Stimulated activated CD8-positive, alpha-beta memory T cell treated with anti-CD3 and anti-CD28 coated beads, Interleukin-15, amount 100 ng/mL, for 24 hours (primary cell): ENCODE measurements at places on chromosomes 5 and 9.

- no peak for DNase-seq
Measured at GRCh38 chr9:38686933-38687332, 33.0 kb downstream of the FAM240B start.

GRCh38 chr5:68325065-68325580 lies 109.6 kb downstream of the PIK3R1 start:
- DNase-seq: no peak

DNA sequence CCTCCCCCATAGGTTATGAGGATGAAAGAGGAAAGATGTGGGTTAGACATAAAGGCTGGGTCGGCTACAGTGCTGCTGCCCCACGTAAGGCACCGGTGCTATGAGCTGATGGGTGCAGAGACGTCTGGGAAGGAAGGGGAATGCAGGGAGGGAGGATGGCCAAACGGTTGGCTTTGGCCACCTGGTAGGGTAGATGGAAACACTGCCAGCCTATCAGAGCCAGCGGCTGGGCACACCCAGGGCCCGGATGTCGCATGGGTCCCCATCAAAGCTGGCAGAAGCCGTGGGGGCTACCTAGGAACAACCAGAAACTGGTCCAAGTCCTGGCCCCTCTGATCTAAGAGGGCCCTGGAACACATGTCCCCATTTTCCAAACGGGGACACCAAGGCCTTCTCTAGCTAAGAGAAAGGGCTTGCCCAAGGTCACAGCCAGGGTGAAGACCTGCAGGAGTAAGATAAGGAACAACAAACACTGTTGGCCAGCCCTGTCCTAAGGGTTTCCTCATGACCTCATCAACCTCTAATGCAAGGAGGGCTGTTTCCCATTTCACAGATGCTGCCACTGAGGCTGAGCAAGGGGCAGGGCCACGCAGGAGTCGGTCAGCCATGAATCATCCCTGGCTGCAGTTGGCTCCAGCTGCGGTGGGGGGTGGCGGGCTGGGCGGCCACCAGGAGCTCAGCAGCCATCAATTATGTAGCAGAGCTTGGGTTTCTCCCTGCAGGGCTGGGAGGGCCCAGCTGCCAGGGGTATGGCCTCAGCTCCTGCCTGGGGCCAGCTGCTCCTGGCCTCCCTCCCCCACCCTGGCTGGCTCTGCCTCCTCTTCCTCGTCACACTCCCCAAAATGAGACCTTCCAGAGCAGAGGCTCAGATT lies 4.9 kb downstream of the SH3GLB2 start:
- DNase-seq: no peak

DNA sequence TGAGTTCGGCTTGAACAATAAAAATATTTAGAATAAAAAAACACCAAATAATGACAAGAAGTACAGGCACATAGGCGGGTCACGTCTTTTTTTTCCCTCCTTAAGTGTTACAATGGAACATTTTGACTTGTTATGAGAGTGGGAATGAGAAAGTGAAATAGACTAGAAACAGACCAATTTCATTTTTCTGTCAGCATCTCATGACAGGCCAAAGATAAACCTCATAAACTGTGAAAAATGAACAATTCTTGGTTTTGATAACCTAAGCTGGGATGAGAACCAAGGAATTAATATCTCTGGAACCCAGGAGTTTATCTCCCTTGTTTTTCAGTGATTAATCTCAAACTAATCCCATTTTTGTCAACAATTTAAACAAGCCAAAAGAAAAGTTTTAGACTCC lies 299.5 kb downstream of the SLIT3 start:
- DNase-seq: no peak

- DNase-seq: no peak
Measured at GRCh38 chr5:136655468-136655867, 290.1 kb upstream of the TRPC7 start.

DNA sequence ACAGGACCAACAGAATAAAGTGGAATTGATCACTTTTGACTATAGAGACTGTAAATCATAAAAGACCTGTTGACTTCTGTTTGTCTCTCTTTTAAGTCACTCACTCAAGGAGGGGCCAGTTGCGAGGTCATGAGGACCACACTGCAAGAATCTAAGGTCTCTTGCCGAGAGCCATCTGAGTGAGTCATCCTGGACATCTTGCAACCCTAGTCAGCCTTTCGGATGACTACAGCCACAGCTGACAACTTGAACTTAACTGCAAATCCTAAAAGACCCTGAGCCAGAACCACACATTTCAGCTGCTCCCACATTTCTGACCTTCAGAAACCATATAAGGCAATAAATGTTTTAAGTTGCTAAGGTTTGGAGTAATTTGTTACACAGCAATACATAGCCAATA lies 129.7 kb upstream of the RAD23B start:
- no peak for DNase-seq

- DNase-seq: no peak
Measured at GRCh38 chr9:87107072-87107471, 159.8 kb upstream of the GAS1 start.

DNA sequence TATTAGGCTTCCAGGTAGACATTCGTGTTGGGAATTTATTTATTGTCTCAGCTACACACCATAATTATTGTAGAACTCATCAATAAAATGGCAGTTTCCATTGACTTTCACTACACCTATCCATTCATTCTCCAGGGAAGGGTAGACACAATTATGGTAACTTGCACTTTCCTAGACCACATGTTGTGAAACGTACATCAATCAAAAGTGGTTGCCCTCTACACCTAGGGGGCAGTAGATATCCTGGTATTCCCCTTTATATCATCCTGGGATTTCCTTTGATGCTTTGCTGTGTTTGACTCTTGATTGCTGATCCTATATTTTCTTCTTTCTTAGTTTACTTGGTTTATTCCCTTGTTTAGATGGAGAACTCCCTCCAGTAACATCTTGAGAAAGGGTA lies 47.9 kb downstream of the ADGRV1 start:
- DNase-seq: no peak

DNA sequence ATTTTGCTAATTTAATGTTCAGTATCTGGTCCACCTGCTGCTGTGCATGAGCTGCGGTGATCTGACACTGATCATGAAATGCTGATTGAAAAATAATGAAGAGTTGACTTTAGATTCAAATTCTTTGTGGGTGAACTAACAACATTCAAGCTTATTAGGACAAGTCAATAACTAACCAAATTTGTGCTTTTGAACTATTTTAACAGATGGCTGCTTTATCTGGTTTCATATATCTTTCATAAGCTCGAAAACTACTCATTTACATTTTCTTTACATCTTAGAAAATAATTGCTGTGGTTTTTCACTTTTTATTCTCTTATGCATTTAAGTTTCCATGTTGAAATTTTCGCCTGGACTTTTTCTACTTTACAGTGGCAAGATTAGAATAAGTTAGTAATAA lies 274.8 kb upstream of the CCNG1 start:
- no peak for DNase-seq

DNA sequence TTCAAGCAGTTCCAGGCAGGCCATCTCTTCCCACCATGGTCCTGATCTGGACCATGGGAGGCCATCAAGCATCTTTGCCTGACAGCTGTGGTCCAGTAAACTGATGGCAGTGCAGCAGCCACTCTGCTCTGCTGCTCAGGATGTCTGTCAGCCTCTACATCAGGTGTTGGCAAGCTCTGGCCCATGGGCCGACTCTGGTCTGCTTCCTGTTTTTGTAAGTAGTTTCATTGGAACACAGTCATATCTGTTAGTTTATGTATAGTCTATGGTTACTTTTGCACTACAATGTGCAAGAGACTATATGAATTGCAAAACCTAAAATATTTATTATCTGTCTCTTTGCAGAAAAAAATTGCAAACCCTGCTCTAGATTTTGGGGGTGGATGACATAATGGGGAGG lies 225.0 kb downstream of the KCTD16 start:
- no peak for DNase-seq

DNA sequence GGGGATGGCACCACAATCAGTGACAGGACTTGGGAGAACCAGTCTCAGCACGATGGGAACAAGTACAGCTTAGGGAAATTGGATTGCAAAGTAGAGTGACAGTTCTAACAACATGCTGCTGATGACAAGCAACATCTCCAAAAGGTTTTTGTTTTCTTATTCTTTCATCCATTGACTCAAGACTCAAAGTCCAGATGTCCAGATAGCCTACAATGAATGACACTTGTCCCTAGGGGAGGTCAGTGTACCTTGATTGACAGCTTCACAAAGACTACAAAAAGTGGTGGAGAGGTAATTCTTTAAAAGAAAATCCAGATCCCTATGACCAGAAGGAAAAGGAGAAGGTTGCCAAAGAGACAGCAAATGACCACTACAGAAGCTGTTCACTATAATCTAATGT lies 323.9 kb downstream of the TMEM232 start:
- no peak for DNase-seq

- DNase-seq: no peak
Measured at GRCh38 chr5:13250464-13251291, 693.8 kb downstream of the DNAH5 start.

GRCh38 chr9:96116275-96117064 lies 185.5 kb downstream of the HSD17B3 start:
- no peak for DNase-seq

DNA sequence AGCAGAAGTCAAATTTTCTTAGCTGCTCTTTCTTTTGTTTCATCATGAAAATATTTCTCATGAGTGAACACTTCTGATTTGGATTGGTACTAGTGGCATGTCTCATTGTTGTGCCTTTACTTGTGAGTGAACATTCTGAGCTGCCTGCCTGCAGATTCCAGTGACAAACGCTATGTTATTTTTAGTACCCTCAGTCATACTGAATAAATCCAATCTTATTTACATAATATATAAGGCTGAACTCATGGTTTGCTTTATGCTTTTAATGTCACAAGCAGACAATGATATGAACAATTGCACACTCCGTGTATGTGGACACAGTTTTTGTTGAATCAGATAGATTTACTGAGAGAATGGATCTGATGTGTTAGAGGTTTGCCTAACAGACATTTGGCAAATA lies 67.8 kb downstream of the ACTBL2 start:
- no peak for DNase-seq

- DNase-seq: no peak
Measured at GRCh38 chr9:34983209-34983608, 6.3 kb upstream of the DNAJB5 start.
